T1000 (cell line): ENCODE measurements at places on chromosomes 2 and 18.
A peak's percentile ranks its signal among the peaks of the same experiment; 100 is the strongest.

- no peak for DNase-seq
These were observed 232.8 kb downstream of the MBD5 start for GRCh38 chr2:148253685-148254084.

DNA sequence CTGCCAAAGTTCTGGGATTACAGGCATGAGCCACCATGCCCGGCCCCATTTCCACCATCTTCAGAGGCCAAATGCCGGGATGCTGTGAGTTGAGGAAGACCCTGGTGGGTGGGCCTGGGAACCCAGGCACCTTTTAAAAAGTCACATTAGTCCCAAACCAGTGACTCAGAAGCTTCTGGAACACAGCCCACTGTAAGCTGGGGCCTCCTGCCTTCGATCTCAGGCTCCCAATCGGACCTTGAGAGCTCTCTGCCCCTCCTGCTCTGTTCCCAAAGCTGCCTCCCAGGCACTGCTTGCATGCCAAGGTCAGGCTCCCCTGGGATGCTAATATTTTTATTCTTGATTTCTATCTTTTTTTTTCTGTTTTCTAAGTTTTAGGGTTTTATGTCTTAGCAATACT is 4.2 kb downstream of the ADCY3 start:
- no peak for DNase-seq

DNA sequence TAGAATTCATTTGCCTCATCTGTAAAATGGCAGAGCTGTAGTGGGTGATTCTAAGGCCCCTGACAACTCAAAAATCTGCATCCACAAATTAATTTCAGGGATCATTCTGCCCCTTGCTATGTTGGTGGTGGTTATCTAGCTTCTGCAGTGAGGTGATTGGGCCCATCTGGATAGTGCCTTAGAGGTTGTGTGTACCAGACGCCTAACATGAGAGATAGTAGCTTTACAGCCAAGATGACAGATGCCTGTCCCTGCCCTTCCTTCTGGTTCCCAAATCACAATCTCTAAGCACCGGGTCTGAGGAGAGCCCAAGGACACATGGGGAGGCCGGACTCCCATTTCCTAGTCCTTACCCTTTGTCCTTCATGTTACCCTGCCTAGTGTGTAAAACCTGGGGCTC is 51.1 kb upstream of the TNP1 start:
- DNase-seq = no peak

GRCh38 chr18:76458522-76459311 is 36.3 kb downstream of the ZNF516 start:
- no peak for DNase-seq

- peak; percentile 26 for DNase-seq
These were observed 2.4 kb upstream of the HOXD8 start for GRCh38 chr2:176126929-176127773.
